ENCODE measurements at places on chromosomes 3 and 15.

DNA sequence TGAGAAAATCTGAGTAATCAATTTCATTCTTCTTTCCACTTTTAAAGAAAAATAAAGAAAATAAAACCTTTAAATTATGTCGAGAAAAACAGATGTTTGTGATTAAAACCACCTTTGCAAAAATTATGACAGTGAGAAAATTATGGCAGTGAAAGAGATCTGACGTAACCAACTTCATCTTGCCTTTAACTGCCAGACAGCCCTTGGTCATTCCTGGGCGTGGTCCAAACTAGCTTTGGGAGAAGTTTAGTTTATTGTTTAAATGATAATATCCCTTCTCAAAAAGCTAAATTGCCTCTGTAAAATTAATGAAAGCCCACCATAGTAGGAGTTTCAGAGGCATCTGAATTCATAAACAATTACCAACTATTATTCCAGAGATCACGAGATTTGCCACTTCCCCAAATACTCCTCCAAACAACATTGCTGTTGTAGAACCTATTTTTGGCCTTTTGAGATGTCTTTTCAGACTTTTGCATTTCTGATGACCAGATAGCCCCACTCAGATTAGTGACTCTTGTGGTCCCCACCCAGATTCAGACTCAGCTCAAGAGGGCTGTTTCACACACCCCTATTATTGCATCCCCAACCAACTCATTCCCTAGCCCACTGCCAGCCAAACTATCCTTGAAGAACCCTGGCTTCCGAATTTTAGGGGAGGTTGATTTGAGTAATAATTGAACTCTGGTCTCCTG lies 664.4 kb upstream of the CBLB start:
- DNase-seq: no peak

GRCh38 chr3:123432832-123433523 lies 15.9 kb downstream of the ADCY5 start:
- no peak for DNase-seq

- no peak for DNase-seq
These were observed 78.4 kb downstream of the CCR1 start for GRCh38 chr3:46129588-46130272.

DNA sequence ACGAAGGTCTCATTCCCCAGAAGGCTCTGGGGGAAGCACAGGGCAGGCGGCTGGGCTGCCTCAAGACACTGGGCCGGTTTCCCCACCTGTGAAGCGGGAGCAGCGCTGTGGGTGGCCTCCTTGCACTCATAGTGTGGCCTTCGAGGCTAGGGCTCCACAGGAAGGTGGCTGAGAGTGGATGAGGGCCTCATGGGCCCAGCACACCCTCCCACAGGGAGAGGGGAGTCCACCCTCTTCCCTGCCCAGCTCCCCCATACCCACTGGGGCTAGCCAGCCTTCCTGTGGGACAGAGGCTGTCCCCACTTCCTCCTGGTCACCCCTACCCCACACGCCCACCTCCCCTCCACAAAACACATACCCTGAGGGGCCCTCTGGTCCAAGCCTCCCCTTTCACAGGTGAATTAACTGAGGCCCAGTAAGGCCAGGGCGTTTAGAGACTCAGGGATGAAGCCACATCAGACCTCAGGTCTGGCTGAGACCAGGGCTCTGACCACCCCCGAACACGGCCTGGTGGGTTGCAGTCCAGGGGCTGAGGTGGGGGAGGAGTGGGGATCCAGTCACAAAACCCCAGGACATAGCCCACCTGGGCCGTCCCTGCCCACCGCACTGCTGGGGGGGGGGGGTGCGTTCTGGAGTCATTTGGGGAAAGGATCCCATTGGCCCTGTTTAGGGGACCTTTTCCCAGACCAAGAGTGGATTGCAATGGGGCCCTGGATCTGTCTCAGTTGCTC lies 1.1 kb downstream of the ANPEP start:
- no peak for DNase-seq

- DNase-seq: no peak
These were observed 32.4 kb upstream of the PIK3R4 start for GRCh38 chr3:130779031-130779430.

- DNase-seq: no peak
These were observed 6.8 kb upstream of the ZNF280D start for GRCh38 chr15:56739964-56740640.

DNA sequence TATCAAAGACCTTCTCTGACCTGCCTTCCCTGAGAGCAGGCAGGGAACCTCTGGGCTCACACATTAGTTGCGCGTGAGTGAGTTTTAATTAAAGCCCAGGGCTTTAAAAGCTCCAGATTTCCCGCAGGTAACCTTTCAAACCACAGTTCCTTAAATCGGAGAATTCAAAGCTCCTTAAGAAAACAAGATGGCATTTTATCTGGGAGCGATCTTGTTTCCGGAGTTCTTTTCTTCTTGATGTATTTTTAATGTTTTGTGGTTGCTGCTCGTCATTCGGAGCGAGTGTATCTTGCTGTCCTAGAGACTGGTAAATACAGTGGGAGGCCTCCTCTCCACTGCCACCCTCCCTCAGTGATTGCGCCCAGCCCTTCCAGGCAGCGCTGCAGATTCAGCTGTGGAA lies 284.3 kb downstream of the CLSTN2 start:
- no peak for DNase-seq

GRCh38 chr15:75369897-75370581 lies 1.6 kb upstream of the MAN2C1 start:
- no peak for DNase-seq

DNA sequence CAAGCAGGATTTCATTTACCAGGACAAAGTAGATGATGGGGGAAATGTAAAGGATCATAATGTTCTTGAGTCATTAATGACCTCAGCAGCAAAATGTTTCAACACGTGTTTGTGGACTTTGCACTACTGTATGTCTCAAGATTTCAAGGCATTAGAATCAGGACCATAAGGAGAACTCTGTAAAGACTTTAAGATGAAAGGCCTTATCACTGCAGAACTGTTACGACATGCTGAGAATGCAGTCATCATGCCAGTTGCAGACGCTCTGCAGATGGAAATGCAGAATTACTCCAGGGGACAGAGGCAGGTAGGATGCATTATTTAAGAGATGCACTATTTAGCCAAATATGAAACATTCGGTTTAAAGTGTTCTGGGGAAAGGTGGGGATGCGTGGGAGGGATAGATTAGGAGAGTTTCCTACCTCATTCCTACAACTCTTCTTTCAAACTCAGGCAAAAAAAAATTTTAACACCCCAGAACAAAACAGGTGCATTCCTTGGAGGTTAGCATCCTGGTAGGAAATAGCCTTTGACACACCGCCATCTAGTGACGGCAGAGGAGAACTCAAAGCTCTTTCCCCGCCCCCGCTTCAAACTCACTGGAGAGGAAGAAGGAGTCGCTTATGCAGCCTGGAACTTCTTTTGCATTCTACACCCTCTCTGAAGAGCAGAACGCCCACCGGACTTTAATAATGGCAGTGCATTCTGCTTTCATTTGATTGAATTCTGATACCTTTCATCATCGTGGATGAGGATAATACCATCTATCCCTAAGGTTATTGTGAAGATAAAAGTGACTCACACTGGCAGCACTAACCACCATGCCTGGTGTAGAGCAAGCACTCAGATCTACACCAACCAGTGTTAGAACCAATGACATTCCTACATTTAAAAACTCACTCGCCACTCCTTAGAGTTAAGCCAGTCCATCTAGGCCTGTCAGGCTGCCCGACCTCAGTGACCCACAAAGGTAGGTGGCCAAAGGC lies 43.1 kb upstream of the TOPAZ1 start:
- DNase-seq: peak; percentile 67

- DNase-seq: no peak
These were observed 124.8 kb upstream of the TNIK start for GRCh38 chr3:171585039-171585438.

DNA sequence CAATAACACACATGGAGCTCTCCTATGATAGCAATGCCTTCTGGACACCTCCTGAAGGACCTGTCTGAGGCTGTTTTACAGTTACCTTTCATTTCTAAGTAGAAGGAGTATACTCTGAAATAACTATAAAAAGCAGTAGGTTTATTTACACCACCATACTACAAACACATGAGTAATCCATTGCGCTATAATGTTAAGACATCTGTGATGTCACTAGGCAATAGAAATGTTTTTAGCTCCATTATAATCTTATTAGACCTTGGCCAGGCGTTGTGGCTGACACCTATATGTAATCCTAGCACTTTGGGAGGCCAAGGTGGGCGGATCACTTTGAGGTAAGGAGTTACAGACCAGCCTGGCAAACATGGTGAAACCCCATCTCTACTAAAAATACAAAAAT lies 24.7 kb downstream of the PXK start:
- DNase-seq: peak; percentile 32

DNA sequence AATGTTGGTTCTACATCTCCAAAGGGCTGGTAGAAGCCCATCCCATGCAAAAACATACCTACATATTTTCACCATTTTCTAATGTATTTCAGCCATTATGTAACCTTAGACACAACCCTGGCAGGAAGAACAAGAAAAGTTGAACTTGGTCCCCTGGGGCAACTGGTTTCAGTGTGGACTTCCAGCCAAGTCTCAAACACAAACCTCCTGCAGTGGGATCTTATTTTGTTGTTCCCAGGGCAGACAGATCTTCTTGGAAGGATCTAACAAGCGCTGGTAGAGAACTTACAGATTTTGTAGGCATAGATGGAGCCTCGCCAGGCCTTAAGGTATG lies 96.3 kb downstream of the ADAMTS17 start:
- DNase-seq: no peak

Data from IMR-90 (cell line).